ENCODE measurements at places on chromosomes 5 and 9.

- no peak for DNase-seq
Observed at GRCh38 chr5:106578736-106579135, 1092.0 kb downstream of the EFNA5 start.

- DNase-seq: peak; percentile 43
Observed at GRCh38 chr5:168528521-168529373, at the start of gene FBLL1. Gene FBLL1, plus strand, starts transcription at chr5:168529305. Its CDS starts 200 bp downstream, at chr5:168529505.

GRCh38 chr5:178136990-178137389 is 6.2 kb downstream of the RMND5B start:
- no peak for DNase-seq

DNA sequence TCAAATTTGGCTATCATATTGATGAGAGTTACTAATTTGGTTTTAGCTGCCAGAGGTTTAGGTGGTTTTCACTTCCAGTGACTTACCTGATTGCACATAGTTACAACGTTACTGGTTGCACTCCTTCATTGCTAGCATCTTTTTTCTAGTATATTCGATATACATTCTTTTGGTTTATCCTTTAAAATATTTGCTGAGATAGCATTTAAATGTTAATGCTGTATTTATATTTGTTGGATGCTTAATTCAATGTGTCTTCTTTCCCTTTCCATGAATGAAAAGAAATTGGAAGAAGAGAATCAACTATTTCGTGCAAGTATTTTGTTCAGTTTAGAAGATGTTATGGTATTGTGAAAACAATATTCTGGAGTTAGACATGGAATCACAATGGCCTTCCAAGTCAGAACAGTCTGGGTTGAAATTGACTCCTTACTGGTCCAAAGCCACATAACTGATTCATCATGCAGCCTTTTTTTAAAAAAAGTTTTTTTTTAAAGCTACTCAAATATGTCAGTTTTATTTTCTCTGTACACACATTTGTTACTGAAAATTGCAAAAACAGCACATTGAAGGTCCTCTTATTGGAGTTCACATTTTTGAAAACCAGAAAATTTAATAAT is 2.2 kb downstream of the SPIN1 start:
- DNase-seq: no peak

- no peak for DNase-seq
Observed at GRCh38 chr9:969310-970150, 6.9 kb upstream of the DMRT3 start.

DNA sequence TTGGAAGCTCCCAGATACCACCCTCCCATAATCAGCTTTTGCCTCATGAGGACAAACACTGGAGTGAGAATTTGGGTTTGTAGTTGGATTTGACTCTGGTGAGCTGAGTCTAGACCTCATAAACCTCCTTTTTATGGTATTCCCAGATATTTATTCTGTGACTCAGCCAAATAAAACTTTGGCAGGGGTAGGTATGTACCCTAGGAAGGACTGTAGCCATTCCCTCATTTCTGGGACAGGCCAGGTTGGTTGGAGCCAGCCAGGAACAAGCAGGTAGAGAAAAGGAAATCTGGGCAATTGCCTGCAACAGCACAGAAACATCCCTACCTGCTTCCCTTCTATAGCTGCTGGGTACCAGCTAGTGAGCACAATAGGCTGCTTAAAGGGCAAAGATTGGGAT is 19.4 kb downstream of the ENHO start:
- DNase-seq: no peak

DNA sequence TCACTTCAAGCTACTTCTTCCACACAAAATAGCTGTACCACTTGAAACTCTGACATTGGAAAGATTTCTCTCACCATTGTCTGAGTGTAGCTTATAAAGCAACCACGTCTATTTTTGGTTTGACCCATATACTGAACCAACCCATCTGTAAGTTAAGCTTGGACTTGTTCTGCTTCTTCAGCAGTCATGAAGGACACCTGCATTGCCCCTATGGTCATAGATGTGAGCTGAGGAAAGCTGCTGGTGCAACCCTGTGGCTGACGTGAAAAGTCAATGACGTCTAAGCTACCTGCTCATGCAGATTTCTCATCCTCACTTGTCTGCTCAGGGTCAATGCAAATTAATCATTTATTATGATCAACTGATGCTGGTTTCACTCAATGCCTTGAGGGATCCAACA is 417.4 kb downstream of the CETN3 start:
- DNase-seq: no peak

GRCh38 chr9:34430843-34431437 is 27.4 kb downstream of the FAM219A start:
- DNase-seq: peak; percentile 82

GRCh38 chr5:140322751-140323731 is 20.1 kb upstream of the PFDN1 start:
- peak; percentile 97 for DNase-seq

DNA sequence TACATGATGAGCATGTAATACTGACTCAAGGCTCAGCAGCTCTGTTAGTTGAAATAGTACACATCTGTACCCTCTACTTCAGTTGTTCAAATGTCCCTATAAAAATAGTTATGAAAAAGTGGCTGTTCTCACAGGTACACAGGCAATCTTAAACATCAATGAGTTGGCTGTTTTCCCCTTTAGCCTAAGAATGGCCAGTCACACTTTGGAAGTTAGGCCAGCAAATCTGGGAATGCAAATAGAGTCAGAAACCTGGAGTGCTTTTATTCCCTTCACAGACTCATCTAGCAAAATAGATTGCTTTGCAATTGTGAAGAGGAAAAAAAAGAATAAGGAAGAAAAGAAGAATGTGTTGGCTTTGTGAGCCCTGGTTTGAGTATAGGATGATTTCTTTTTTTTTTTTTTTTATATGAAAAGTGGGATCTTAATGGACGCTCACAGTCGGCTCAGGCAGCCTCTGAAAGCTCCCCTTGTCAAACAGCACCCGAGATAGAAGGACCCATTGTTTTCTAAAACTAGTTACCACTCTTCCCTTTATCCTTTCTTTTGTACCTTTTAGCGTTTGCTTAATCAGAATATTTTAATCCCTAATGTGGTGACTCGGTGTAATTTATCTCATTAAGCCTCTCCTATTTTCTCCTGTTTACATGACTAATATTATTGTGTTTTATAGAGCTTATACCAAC is 27.9 kb upstream of the TLE1 start:
- DNase-seq: no peak

- no peak for DNase-seq
Observed at GRCh38 chr5:88693071-88693932, 189.7 kb downstream of the MEF2C start.

GRCh38 chr5:123997064-123997461 is 485.1 kb downstream of the CSNK1G3 start:
- DNase-seq: no peak

DNA sequence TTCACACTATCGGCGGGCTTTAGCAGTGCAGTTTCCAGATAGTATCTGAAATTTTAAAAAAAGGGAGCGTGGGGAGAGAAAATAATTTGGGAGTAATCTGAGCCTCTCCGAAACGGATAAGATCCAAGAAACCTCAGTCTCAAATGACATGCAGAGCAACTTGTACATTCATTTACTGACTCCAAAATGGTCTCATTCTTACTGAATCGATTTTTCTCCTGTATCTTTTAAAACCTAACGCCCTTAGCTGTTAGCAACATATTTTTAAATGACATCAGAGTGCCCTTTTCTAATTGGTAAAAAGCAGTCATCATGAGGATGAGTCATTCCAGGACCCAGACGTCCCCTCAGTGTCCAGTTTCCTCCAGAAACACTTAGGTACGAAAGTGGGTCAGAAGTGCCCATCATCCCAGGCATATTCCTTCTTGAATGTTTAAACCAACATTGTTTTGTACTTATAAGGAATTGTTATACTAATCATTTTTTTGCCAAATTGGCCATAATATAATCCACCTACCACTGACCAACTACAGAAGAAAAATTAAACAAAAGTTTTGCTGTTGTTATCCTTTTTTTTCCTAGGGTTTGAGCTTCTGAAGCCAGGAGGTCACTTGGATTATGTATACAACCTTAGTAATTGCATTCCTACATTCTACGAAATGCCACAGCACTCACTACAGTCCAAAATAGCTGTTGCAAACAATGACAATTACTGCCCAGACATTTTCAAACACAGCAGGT is 354.4 kb downstream of the ADAMTS6 start:
- DNase-seq: peak; percentile 39

DNA sequence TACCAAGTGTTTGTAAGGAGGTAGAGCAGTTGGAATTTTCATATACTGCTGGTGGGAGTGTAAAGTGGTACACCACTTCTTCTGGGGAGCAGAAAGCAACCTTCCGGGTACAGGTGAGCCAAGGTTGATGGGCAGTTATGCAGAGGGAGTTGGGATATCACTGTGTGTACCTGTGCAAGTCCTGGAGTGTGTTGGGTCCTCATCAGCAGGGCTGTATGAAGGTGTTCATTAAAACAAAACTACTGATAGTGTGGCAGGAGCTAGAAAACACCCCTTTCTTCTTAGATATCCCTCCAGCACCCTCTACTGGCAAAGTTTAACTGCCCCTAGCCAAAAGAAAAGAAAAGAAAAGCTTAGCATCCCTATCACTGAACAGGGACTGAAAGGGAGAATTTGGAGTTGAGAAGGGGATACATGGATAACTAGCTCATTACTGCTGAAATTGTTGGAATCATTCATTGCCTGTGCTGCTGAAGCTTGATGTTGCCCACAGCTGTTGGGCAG is 10.7 kb downstream of the MARCHF6 start:
- DNase-seq: no peak

GRCh38 chr5:31855134-31856040 is 216.5 kb downstream of the PDZD2 start:
- peak; percentile 13 for DNase-seq

GRCh38 chr5:155727512-155728145 is 599.3 kb upstream of the SGCD start:
- DNase-seq: no peak

DNA sequence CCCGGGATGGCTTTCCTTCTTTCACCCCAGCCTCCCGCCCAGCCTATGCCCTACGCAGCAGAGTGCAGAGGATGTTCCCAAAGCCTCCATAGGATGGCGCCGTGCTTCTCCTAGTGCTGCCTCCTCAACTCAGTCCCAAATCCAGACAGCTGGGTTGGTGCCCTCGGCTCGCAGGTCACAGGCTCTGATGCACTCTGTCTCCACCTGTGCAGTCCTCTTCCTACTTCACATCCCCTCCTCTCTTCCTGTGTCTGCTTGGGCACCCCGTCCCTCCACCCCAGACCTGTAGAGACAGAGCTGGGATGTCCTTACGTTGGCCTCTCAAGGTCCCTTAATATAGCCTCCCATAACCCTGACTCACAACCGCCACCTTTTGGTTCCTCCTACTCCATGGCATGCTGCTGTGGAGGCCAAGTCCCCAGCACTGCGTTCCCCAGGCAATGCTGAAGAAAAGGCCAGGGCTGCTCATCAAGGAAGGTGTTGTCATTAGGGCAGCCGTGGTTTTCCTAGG is 314.4 kb downstream of the GADD45G start:
- DNase-seq: no peak

GRCh38 chr9:72089451-72090130 is 29.2 kb upstream of the C9orf57 start:
- DNase-seq: no peak

DNA sequence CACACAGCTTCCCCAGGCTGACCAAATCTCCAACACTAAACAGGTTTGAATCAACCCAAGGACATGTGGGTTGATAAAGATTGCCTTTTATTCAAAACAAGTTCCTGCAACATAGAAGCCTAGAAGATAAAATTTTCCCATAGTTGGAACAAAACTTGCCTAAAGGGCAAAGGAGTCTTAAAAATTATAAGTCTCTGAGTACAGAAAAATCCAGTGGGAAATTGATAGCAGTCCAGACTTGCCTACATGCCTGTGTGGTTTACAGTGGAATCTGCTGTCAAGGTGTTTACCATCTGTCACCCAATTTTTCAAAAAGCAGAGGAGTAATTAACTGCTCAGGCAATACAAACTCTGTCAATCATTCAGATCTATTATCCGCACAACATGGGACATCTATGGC is 168.2 kb downstream of the PPP2R2B start:
- DNase-seq: no peak

- DNase-seq: no peak
Observed at GRCh38 chr9:136988872-136989271, 3.4 kb upstream of the PAXX start.

DNA sequence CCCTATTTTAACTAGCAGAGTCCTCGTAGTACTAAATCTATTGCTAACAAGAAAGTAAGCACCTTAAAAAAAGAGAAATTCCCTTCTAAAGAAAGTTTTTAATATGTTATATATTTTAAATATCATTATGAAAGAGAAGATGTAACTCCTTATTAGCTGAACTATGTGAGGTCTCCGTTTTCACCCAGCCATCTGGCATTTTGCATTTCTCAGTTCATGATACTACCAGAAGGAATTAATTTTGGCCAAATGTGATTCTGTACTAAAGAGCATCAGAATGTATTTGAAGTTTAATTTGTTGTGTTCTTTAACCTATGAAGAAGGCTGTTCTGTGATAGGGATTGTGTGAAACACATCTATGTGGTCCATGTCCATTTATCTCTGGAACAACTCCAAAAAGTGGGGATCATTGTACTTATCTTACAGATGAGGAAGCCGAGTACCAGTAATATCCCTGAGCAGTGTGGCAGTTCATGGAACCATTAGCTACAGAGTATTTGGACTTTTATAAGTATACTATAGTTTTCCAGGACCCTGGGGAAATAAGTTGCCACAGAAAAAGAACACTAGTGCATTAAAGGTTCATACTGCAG is 29.8 kb downstream of the TNFAIP8 start:
- DNase-seq: no peak

DNA sequence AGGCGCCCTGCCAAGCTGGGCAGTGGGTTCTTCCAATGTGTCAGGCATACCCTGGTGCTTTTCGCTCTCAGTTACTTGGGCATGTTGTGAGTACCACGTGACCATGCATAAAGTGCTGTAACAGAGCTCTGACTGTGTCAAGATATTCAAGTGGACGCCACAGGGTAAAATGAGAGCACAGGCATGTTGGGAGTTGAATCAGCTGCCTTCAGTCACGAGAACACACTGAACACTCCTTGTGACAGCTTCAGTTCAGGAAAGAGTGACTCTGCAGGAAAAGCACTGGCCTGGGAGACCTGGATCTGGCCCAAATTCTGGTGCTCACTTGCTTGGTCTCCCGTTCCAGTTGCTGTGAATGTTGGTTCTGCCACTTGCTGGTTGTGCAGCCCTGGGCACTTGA is 5.1 kb downstream of the MLANA start:
- DNase-seq: no peak

- no peak for DNase-seq
Observed at GRCh38 chr5:128435861-128436260, 102.2 kb downstream of the FBN2 start.

DNA sequence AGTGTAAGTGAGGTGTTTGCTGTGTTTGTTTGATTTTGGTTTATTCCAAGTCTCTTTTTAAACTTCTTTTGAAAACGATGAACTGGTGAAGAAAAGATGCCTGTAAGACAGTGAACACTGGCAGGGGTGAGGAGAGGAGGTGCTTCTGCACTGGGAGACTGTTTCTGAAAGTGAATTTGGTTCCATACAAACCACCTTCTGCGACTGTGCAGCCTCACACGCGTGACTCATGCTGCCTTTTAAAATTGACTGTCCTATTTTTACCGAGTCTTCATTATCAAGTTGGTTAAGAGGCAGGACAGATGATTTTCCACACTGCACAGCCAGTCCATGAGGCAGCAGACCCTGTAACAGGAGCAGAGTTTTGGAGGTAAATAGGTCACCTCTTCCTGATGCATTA is 340.6 kb downstream of the MTRR start:
- DNase-seq: no peak
